ENCODE measurements at places on chromosomes 6 and 20. TPM values are rescaled to one million over a fixed set of nuclear protein-coding genes. Genes with fewer than 3 reads are reported as not detected.

The SPATA2 gene
- 13.9 TPM for total RNA-seq

DNA sequence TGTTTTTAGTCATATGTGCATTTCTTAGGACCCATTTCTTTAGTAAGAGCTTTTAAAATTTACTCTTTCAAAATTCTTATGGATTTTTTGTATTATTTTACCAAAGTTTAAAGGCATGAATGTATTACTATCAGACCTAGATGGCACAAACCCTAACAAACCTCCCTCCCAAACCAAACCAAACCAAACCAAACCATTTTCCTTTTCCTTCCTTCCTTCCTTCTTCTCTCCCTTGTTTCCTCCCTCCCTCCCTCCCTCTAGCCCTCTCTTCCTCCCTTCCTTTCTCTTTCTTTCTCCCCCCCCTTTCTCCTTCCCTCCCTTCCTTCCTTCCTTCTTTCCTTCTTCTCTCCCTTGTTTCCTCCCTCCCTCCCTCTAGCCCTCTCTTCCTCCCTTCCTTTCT lies 1001.8 kb upstream of the CITED2 start:
- no peak for DNase-seq

- DNase-seq, result no peak
Measured at GRCh38 chr6:11353921-11354389, 121.5 kb upstream of the NEDD9 start.

DNA sequence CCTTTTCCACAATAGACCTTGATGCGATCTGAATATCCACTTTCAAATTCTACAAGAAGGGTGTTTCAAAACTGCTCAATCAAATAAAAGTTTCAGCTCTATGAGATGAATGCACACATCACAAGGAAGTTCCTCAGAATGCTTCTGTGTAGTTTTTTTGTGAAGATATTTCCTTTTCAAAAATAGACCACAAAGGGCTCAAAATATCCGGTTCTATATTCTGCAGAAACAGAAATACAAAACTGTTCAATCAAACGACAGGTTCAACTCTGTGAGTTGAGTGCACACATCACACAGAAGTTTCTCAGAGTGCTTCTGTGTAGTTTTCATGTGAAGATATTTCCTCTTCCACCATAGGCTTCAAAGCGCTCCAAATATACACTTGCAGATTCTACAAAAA lies 293.9 kb upstream of the DEFB115 start:
- DNase-seq, result no peak

The KIF25 gene
- total RNA-seq, result not detected

- no peak for DNase-seq
Measured at GRCh38 chr6:162899148-162899547, 171.4 kb downstream of the PACRG start.

The ANKRD66 gene
- not detected for total RNA-seq

DNA sequence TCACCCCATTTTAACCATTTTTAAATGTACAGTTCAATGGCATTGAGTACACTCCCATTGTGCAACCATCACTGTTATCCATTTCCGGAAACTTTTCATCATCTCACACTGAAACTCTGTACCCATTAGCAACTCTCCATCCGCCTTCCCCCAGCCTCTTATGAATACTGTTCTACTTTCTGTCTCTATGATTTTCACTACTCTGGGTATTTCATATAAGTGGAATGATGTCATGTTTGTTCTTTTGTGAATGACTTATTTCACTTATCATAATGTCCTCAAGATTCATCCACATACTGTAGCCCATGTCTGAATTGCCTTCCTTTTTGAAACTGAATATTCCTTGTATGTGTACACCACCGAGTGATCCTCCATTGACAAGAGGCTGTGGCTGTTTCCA lies 92.9 kb upstream of the TOX2 start:
- no peak for DNase-seq

The C6orf141 gene
- 4.9 TPM for total RNA-seq

DNA sequence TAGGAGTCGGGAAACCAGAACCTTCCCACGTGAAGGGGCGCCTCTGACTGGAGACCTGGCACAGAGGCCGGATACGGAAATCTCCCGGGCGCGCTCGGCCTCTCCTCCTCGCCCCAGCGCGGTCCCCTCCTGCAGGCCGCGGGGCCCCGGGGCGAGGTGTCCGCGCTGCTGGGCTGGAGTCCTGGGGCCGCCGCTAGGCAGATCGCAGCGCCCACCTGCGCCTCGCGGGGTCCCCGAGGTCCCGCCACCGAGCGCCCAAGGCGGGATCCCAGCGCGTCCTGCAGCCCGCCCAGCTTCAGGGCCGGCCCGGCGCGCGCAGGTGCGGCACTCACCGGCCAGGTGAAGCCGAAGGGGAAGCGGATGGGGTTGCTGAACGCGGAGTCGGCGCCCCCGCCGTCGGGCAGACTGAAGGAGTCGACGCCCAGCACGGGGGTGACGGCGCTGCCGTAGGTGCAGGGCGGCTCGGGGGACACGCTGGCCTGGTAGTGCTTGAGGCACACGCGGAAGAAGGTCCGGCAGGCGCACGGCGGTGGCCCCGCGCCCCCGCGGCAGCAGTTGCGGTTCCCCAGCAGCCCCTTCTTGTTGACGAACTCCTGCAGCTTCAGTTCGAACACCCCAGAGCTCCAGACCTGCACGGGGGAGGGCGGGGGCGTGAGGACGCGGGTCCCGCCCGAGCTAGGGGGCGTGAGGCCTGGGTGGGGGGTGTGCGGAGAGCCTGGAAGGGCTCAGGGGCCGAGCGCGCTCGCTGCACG lies 1.5 kb downstream of the DLL1 start:
- DNase-seq, result no peak

- no peak for DNase-seq
Measured at GRCh38 chr6:38773338-38773737, 58.2 kb downstream of the DNAH8 start.

The PSMB9 gene
- total RNA-seq, result 53.5 TPM

DNA sequence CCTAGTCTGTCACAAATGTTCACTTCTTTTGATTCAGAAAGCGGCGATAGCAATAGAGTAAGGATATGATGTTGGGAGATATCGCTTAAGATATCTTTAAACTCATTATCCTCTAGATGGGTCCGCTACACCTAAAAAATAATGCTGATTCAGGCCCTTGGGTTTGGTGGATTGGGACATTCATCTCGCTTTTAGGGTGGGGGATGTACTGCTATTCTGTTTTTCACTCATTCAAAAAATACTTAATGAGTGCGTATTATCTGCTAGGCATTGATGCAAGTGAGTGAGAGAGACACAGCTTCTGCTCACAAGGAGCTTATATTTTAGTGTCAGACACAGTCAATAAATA lies 118.3 kb upstream of the SUPT3H start:
- no peak for DNase-seq

All from Peyer's patch (tissue), 4 donors.